Activated CD4-positive, alpha-beta T cell treated with anti-CD3 and anti-CD28 coated beads, Interleukin-2, amount 50 U/mL, for 24 hours (primary cell): ENCODE measurements at places on chromosomes 12 and 14.
A peak's percentile ranks its signal among the peaks of the same experiment; 100 is the strongest.

DNA sequence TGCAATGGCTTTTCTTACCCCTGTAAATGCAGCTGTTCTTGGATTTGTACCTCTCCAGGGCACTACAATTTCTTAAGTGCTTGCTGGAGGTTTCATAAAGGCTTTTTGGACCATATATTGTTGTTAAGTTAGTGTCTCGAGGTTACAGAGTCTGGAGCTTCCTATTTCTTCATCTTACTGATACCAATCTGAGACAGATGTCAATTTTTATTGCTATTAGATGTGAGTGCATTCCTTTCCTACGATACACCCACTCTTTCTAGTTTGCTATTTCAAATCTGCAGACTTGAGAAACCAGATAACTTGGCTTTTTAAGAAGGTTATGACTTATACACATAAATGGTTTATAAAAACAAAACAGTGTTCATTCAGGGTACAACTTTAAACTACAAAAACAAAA, 2.1 kb downstream of the NOXRED1 start:
- DNase-seq = no peak

GRCh38 chr14:24179294-24179960, 7.5 kb downstream of the REC8 start:
- no peak for DNase-seq

GRCh38 chr12:100877776-100878175, 83.2 kb downstream of the ANO4 start:
- no peak for DNase-seq

DNA sequence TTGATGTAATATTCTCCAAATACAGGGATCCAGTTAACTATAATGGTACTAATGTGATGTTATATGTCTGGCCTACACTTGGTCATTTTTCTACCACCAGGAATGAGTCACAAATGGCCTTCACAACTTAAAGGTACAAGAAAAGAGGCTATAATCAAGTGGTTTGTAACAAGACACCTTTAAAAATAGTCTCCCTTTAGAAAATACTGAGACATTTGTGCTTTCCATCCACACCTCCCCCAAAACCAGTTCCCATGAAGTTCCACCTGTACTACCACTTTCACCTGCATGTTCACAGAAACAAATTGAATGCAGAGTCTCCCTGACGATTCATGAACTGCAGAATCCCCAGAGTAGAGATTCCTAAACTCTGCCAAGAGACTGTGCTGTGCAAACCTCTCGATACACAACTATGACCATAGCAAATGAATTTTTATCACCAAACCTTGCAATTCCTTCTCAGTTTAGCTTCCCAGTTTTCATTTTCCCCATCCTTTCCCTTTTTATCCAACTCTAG, 6.0 kb downstream of the BTG1 start:
- DNase-seq = no peak

GRCh38 chr12:71517145-71517846, 77.7 kb downstream of the LGR5 start:
- DNase-seq = no peak

- no peak for DNase-seq
These were observed 41.6 kb downstream of the SFSWAP start for GRCh38 chr12:131752451-131752850.

- DNase-seq = no peak
These were observed 23.0 kb downstream of the NCOR2 start for GRCh38 chr12:124544311-124544970.

GRCh38 chr12:32052212-32052713, 54.4 kb upstream of the BICD1 start:
- DNase-seq = no peak

- no peak for DNase-seq
These were observed 34.1 kb downstream of the SCFD1 start for GRCh38 chr14:30656190-30656632.

GRCh38 chr12:121187501-121187900, 22.4 kb upstream of the P2RX4 start:
- DNase-seq = no peak

DNA sequence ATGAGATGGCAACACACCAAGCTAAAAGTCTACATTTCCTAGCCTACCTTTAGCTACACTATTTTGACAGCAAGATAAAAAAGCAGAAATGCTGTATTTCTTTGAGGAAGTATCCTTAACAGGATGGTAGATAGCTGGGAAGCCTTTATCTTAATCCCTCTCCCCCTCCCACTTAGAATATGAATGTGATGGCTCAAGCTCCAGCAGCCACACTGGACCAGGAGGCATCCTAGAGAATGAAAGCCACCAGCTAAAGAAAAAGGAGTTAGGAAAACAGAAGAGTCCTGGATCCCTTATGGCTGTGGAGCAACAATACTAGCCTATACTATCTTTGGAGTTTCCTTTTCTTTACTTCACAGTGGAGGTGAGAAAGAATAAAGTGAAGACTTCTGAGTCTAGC, 15.1 kb downstream of the NAP1L1 start:
- DNase-seq = no peak

- no peak for DNase-seq
These were observed 857.8 kb downstream of the C12orf50 start for GRCh38 chr12:87171356-87171755.

- no peak for DNase-seq
These were observed 364.9 kb upstream of the FLRT2 start for GRCh38 chr14:85165094-85165493.

DNA sequence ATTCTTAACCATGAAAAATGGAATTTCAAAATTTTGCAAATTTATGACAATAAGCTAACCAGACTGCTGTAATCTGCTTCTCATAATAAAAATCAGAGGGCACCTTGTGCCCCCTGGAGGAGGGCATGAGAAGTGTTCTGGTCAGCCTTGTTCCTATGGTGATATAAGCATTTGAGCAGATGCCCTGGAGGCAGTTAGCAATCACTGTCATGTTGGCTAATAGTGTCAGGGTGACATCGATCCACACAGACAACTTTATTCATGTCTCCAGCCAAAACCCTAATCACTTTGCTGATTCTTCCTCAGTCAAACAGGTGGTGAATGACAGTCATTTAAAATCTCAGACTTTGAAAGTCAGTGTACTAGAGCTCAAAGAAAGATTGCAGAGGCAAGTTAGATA, 943.0 kb downstream of the GALC start:
- no peak for DNase-seq

DNA sequence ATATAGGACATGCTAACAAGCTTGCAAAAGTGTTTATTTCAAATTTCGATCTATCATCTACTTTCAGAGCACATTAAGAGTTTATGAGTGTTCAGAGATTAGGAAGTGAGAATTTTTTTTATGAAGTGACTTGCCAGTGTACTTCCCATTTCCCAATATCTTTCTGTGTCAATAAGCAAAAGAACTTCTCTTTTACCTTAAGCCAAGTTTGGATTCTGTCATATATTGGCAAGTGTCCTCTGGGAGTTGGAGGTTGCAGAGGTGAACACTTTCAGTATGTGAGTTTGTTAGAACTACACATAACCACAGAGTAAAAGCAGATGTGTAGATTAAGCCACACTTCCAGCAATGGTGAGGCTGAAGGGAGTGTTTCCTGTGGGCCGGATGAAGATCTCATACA, 16.6 kb upstream of the KLRF1 start:
- DNase-seq = no peak

DNA sequence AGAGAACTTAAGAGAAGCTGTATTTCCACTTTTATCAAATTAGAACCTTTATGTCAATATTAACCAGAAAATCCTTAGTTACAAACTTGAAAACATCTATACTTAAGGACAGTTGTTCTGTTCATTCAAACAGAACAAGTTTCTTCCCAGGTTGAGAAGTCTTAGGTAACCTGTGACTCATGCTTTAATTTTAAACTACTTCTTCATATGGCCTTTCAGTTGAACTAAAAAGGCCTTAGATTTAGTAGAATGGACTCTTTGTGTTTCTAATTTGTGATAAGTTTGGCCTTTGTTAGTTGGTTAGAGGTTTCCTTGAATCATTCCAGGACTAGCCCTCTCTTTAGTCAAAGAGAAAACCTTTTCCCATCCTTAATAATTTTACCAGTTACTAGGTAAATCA, 274.2 kb downstream of the FUT8 start:
- DNase-seq = no peak

DNA sequence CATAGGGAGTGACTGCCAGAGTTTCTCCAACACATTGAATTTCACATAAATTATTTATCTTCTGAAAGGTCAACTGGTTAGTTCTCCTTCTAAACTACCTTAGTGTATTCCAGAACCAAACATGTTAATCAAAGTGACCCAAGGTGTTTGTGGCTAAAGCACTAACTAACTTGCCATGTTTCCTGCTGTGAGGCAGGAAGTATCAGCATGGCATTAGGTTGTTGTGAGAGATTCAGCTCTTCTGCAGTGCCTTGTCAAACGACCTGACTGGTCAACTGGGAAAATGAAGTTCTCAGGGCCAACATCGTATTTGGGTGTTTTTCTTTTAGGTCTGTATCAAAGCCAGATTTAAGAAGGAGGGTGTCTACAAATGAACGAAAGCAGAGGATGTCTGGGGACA, 448.1 kb downstream of the APAF1 start:
- no peak for DNase-seq

- peak; percentile 5 for DNase-seq
These were observed 14.2 kb upstream of the TXNRD1 start for GRCh38 chr12:104201238-104202001.

DNA sequence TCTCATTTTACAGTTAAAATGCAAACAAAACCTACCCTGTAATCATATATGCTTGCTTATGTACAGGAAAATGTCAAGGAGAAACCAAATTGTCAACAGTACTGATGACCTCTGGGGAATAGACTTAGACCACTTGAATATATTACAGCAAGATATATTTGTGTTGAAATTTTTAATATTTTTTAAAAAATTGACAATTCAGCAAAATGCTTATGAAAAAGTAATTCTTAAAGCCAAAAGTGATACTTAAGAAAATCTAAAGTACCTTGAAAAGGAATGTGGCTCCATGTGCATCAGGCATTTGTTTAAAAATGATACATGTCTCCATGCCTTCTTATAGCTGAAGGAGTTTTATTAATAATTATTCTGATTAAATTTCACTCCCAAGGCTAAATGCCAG, 49.2 kb downstream of the PTPN21 start:
- DNase-seq = no peak

DNA sequence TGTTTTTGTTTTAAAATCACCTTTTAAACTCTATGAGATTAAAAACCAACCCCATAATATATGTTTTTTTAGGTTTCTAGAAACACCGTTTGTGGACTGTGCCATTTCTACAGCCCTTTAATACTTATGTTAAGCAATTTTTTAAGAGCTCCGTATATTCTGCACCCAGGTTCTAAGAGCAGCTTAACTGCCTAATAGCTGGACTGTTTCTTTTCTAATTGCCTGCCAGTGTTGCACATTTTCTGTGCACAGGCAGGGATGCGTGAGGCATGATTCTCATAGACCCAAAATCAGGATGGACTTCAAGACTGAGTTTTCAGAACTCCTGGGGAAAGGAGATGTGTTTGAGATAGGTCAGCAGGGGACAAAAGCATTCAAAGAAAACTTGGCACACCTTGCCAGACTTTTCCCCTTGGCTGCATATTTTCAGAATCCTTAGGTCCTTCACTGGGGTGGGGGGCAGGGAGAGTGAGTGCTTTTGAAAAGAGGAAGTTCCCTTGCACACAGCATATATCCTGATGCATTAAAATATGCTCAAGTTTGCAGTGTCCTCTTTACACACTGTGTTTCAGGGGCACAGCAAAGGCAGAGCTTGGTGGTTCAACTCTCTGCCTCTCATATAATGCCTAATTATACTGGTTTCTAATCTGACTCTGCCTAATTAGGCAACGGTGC, 27.9 kb downstream of the TMEM30B start:
- no peak for DNase-seq

- no peak for DNase-seq
These were observed 51.2 kb downstream of the SMIM41 start for GRCh38 chr12:52130711-52131110.

- DNase-seq = no peak
These were observed 4.1 kb upstream of the KIF26A start for GRCh38 chr14:104134061-104134965.

DNA sequence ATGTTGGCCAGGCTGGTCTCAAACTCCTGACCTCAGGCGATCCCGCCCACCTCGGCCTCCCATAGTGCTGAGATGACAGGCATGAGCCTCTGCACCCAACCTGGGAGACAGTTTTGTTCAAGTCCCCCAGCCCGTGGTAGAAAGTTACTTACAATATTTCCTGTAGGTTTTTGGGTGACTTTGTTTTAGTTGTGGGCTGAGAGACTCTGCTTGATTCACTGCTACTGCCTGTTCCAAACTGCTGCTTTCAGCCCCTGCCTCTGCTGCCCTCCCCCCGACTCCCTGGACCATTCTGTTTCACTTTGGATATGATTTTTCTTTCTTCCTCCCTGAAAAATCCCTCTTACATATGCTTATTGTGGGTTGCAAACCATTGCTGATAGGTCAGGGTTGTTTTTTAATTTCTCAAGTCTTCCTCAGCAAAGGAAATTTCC, 13.4 kb upstream of the PCNX1 start:
- no peak for DNase-seq

GRCh38 chr12:16159571-16159970, 117.9 kb downstream of the SLC15A5 start:
- no peak for DNase-seq

DNA sequence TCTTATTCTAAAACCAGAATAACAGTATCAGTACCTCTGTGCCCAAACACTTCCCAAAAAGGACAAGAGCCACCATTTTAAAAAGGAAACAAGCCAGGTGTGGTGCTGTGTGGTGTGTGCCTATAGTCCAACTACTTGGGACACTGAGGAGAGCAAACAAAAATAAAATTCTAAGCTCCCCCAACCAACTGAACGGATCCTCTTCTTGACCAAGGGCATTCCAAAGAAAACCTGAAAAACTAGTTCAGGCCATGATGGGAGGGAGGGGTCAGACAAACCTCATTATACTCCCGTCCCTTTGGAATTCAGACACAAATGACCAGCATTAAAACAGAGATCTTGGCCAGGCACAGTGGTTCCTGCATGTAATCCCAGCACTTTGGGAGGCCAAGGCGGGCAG, 20.5 kb downstream of the SLC11A2 start:
- DNase-seq = no peak

GRCh38 chr12:93113317-93114006, 184.4 kb upstream of the EEA1 start:
- no peak for DNase-seq

GRCh38 chr12:71186571-71187288, 28.9 kb upstream of the TSPAN8 start:
- no peak for DNase-seq

GRCh38 chr14:29232153-29232552, 465.6 kb downstream of the FOXG1 start:
- no peak for DNase-seq
